ENCODE measurements at places on chromosomes 13 and 19.

- DNase-seq, result no peak
Observed at GRCh38 chr19:48750771-48751504, 1.5 kb downstream of the FUT1 start.

DNA sequence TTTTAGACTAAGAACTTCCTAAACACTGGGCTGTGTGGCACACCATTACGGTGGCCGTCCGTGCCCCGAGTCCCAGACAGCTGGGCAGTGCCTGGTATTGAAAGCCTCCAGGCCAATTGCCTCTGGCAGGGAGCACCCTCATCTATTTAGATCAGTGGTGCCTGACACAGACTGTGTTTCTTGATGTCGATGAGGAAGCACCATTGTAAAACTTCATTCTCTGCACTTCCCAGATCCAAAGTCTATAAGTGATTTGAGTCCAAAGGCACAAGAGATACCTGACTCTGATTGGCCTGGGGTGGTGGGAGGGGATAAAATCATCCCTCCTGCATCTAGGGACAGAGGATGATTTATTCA lies 8.5 kb upstream of the STK24 start:
- DNase-seq, result no peak

DNA sequence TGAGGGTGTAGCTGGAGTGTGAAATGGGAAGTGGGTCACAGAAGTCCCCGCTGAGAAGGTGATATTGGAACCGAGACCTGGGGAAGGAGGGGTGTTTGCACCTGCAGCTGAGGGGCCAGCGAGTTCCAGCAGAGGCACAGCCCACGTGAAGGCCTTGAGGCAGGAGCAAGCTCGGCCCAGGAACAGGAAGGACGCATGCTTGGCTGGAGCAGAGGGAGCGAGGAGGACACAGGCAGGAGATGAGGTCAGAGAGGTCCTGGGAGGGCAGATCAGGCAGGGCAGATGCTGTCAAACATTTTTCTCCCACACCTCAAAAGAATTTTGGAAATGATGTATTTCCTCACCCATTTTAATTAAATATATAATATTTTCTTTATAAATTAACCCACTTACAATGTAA lies 9.3 kb downstream of the ZNF415 start:
- no peak for DNase-seq

DNA sequence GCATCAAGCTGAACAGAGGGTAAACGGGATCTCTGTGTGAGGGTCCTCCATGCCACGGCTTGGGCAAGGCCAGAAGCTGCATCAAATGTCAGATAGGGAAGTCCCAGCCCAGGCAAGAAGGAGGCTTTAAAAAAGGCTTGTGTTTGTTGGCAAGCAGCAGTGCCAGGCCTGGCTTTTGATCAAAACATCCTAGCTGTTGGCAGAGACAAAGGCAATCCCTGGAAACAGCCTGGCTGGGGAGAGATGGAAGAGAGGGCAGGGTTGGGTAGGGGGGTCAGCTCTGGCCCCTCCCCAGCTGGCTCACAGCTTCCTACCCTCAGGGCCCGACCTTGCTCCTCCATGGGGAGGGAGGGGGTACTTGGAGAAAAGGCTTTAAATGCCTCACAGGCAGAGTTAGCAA lies 61.8 kb upstream of the KCTD15 start:
- no peak for DNase-seq

GRCh38 chr19:32318884-32319520 lies 26.4 kb upstream of the ZNF507 start:
- DNase-seq, result no peak

GRCh38 chr13:110876609-110877008 lies 38.3 kb downstream of the ANKRD10 start:
- no peak for DNase-seq

- DNase-seq, result no peak
Observed at GRCh38 chr13:30832845-30833332, 73.2 kb upstream of the MEDAG start.

GRCh38 chr13:74166261-74167004 lies 32.2 kb upstream of the KLF12 start:
- DNase-seq, result no peak

Measured in GF-D8 (cell line).